ENCODE measurements at places on chromosomes 16 and 17. TPM values are rescaled to one million over a fixed set of nuclear protein-coding genes. Genes with fewer than 3 reads are reported as not detected.

Gene ADAP2
- 2.1 TPM for total RNA-seq

DNA sequence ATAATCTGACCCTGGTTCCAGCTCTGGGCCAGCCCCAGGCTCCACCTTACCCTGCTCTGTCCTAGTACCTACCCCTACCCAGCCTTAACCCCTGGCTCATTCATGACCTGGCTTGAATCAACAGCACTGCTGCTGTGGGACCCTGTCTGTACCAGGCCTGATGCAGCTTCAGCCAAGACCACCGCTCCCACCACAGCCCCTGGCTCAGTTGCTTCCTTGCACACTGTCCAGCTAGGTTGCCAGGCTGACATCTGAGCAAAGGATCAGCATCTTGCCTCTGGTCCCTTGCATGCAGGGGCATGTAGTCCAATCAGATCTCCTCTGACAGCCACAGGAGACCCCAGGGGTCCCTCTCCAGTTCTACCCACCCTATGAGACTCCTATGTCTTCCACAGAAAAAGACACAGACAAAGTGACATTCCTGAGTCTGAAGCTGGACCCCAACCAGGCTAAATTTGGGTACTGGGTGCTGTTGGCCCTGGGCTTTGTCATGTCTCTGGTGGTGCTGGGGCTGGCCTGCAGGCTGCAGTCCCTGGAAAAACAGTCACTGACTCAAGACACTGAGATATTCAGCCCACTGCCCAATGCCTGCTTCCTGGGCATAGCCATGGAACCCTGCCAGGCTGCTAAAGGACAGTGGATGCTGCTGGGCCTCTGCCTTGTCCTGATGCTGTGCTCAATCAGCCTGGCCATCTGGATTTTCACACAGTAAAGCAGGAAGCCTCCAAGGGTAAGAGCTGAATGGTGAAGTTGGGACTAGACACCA lies 3.9 kb upstream of the KCNH6 start:
- peaks cover 20% of the 10 kb centered on the region for H3K4me1 ChIP-seq
- H3K36me3 ChIP-seq, result peaks cover 7% of the 10 kb centered on the region
- no peak overlapping the region for H3K4me3 ChIP-seq
- peaks cover 46% of the 10 kb centered on the region for H3K27me3 ChIP-seq
- DNase-seq, result no peak

DNA sequence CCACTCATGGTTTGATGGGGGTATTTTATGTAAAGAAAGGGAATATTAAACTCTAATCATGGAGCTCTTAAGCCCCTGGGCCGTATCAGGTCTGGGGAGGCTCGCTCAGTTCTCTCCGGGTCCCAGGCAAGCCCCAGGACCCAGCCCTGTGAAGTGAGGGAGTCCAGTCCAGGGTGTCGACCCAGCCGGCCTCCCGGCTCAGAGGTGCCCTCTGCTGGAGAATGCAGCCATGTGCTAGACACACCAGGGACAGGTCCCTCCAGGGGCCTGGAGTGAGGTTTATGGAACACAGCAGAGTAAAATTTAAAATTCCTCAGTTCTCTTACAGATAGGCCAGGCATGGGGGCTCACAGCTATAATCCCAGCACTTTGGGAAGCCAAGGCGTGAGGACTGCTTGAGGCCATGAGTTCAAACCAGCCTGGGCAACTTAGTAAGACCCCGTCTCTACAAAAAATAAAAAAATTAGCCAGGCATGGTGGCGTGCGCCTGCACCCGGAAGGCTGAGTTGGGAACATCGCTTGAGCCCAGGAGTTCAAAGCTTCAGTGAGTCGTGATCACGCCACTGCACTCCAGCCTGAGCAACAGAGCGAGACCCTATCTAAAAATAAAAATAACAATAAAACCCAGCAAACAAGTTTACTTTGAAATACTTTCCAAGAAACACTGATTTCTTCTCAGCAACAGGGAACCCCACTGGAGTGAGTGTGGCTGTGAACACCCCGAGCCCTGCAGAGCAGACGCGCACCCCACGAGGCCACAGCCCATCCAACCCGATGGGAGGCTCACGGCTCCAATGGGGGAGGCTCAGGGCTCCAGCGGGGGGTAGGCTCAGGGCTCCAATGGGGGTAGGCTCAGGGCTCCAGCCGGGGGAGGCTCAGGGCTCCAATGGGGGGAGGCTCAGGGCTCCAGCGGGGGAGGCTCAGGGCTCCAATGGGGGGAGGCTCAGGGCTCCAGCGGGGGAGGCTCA lies 72.2 kb downstream of the ZNF778 start:
- H3K36me3 ChIP-seq, result peaks cover 59% of the 10 kb centered on the region
- no peak overlapping the region for H3K4me3 ChIP-seq
- H3K4me1 ChIP-seq, result no peaks in the 10 kb centered on the region

Gene AATK
- total RNA-seq, result not detected

GRCh38 chr17:50948711-50949110 lies 82.6 kb upstream of the TOB1 start:
- H3K27me3 ChIP-seq, result no peaks in the 10 kb centered on the region
- peak overlapping the region; percentile 1 for H3K27ac ChIP-seq
- H3K4me1 ChIP-seq, result peaks cover 60% of the 10 kb centered on the region
- DNase-seq, result no peak
- no peak overlapping the region for H3K4me3 ChIP-seq

DNA sequence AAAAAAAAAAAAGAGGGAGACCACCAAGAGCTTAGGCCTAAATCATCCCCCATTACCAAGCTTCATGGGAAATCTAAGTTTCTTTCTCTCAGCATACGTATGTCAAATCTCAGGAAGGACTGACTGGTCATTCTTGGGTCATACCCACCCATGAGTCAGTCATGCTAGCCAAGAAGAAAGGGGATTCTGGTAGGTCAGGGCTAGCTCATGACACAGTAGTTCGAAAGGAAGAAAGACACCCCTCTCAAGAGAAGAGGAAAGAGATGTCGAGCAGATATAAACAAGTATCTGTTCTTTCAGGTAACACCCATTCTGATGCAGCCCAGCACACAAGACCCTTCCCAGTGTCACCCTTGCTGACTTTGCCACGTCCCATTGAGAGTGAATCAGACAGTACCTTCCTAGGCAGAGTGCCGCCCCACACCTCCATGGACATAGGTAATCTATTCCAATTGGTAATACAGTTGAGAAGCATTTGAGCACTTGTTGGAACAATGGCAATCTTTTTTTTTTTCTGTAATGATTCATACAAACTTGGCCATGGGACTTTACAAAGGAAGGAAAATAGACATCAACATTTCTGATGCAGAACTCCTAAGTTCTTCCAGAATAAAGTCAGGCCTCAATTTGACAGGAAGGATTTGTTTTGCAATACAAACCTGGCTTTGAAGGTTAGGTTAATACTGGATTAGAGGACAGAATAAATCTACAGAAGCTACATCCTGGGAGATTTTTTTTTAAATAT lies 38.2 kb downstream of the COPRS start:
- no peaks in the 10 kb centered on the region for H3K36me3 ChIP-seq

DNA sequence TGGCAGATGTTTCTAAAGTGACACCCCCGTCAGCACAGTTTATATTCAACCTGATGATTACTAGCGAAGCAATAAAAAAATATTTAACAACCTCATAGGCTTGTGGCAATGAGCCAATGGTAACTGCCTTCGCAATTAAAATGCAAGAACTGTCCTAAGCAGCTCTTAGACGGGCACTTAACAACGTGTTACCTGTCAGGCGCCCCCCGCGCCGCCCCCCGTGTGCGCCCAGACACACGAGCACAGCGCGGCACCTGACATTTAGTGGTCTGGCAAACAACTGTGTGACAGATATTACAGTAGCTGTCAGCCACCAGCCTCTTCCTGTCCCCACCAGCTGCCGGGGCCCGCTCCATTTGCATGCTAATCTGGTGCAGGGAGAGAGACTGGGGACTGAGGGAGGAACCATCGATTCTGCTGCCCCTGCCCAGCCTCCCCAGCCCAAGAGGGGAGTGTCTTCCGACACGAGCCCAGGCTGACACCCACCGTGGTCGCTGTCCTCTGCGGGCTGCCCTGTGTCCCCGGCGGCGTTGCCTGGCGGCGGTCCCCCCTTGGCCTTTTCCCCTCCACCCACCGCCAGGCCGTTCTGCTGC lies 12.7 kb downstream of the NDUFAF8 start:
- peaks cover 75% of the 10 kb centered on the region for H3K36me3 ChIP-seq
- no peak for DNase-seq
- no peak overlapping the region for H3K27ac ChIP-seq
- no peaks in the 10 kb centered on the region for H3K27me3 ChIP-seq
- no peak overlapping the region for H3K4me3 ChIP-seq
- H3K4me1 ChIP-seq, result no peaks in the 10 kb centered on the region

- DNase-seq, result no peak
- H3K27me3 ChIP-seq, result peaks cover 61% of the 10 kb centered on the region
- H3K36me3 ChIP-seq, result no peaks in the 10 kb centered on the region
- H3K4me1 ChIP-seq, result peaks cover 8% of the 10 kb centered on the region
- H3K4me3 ChIP-seq, result no peak overlapping the region
Measured at GRCh38 chr17:40463122-40463550, 19.9 kb downstream of the IGFBP4 start.

GRCh38 chr16:66460703-66461102 lies 33.6 kb downstream of the BEAN1 start:
- no peak for DNase-seq
- no peak overlapping the region for H3K4me3 ChIP-seq
- no peak overlapping the region for H3K27ac ChIP-seq
- H3K27me3 ChIP-seq, result peaks cover 80% of the 10 kb centered on the region

DNA sequence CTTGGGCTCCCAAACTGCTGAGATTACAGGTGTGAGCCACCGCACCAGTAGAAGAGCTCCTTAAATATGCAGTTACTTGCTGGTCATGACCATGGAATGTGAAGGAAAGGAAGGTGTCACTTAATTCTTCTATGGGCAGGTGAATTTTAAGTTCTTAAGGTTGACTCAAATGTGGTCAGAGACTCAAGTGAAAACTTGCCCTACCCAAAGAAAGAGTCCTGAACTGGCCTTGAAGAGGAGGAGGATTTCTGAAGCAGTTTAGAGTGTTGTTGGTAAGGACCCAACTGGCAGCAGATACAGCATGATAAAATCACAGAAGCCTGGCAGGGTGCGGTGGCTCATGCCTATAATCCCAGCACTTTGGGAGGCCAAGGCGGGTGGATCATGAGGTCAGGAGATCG lies 29.4 kb downstream of the CHD9 start:
- H3K4me3 ChIP-seq, result no peak overlapping the region
- H3K36me3 ChIP-seq, result no peaks in the 10 kb centered on the region
- peaks cover 22% of the 10 kb centered on the region for H3K4me1 ChIP-seq
- DNase-seq, result no peak
- peak overlapping the region; percentile 1 for H3K27ac ChIP-seq
- no peaks in the 10 kb centered on the region for H3K27me3 ChIP-seq

- peaks cover 10% of the 10 kb centered on the region for H3K36me3 ChIP-seq
- H3K27ac ChIP-seq, result no peak overlapping the region
- no peak overlapping the region for H3K4me3 ChIP-seq
- no peaks in the 10 kb centered on the region for H3K27me3 ChIP-seq
- peaks cover 6% of the 10 kb centered on the region for H3K4me1 ChIP-seq
Measured at GRCh38 chr17:80783971-80784370, 207.7 kb upstream of the CHMP6 start.

Gene PLLP
- total RNA-seq, result 38.3 TPM

Gene C16orf89
- total RNA-seq, result not detected

GRCh38 chr16:46673320-46674013 lies 15.5 kb downstream of the VPS35 start:
- no peak overlapping the region for H3K4me3 ChIP-seq
- H3K36me3 ChIP-seq, result peaks cover 68% of the 10 kb centered on the region
- peaks cover 8% of the 10 kb centered on the region for H3K4me1 ChIP-seq
- peak; percentile 57 for DNase-seq
- no peak overlapping the region for H3K27ac ChIP-seq
- no peaks in the 10 kb centered on the region for H3K27me3 ChIP-seq
